SJSA1 (cell line): ENCODE measurements at places on chromosomes 1 and 21. TPM values are rescaled to one million over a fixed set of nuclear protein-coding genes. Genes with fewer than 3 reads are reported as not detected.

CCDC190 gene
- 2.8 and 5.5 TPM in 2 replicates for total RNA-seq

DNA sequence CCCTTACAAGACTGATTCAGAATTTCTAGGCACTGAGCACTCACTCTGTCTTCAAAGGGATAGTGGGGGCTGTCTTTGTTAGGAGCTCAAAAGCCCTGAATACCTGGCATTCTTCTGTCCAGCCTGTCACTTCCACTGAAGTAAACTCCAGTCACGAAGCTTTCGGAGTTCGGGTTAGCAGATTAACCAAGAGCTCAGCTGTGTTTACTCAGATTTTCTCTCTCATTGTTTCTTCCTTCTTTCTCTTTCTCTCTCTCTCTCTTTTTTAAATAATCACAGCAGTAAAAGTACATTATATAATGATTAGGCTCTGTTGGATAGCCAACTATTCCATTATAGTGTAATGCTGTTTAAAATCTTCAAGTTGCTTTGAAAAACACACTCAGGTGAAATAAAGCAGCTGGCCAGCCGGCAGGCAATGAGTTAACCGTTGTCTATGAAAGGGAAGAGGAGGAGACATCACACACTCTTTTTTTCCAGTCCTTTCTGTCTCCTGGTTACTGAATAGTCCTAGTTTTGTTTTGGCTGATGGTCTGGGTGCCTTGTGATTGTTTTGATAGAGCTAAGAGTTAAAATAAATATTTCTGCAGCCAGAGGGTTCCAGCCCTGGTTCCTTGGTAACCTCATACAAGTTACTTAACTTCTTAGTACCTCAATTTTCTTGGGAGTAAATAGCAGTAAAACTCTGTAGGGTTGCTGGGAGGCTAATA, 89.8 kb downstream of the ADSS2 start:
- DNase-seq: peak; percentile 75

DNA sequence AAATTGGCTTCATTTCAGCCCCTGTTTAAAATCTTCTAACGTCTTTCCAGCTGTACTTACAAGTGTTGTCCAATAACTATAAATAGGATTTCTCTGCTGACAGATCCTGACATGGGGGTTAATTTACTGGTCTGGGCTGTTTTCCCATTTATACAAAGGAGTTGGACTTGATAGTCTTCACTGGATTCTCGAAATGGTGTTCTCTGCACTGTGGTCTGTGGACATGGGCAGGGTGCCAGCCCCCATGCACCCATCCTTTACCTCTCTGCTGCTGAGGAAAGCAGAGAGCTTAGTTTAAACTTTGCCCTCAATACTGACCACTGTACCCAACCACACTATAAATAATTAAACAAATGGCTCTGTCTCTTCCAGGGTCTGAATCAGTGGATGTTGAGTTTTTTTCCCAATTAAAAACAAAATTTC, 5.2 kb downstream of the DIO1 start:
- no peak for DNase-seq

LIN9 gene
- 12.1 and 17.7 TPM in 2 replicates for total RNA-seq

- DNase-seq: no peak
Measured at GRCh38 chr21:14543983-14544382, 2.1 kb downstream of the SAMSN1 start.

KCNT2 gene
- 0.05 and 0.25 TPM in 2 replicates for total RNA-seq

CACHD1 gene
- 0.34 TPM in 2 replicates for total RNA-seq

- no peak for DNase-seq
Measured at GRCh38 chr1:107004421-107004820, 52.1 kb upstream of the PRMT6 start.

DNA sequence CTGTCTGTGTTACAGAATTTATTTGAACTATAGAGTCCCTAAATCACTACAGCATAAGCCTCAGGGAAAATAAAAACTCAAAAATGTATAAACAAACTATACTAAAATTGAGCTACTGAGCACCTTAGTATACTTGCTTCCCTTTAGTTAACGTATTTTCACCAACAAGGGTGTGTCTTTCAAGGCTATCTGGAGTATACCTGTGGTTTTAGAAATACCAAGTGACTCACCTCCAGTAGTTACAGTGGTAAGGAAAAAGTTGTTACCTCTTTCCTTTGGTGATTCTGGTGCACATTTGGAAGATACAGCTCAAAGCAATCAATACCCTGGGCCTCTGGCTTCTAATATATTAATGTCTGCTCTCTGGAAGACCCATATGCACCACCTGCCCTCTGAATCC, 68.0 kb upstream of the C1orf105 start:
- DNase-seq: peak; percentile 30

- no peak for DNase-seq
Measured at GRCh38 chr1:53637511-53638359, 101.2 kb downstream of the GLIS1 start.

GRCh38 chr21:27722095-27722494, 755.2 kb upstream of the ADAMTS5 start:
- DNase-seq: no peak

DNA sequence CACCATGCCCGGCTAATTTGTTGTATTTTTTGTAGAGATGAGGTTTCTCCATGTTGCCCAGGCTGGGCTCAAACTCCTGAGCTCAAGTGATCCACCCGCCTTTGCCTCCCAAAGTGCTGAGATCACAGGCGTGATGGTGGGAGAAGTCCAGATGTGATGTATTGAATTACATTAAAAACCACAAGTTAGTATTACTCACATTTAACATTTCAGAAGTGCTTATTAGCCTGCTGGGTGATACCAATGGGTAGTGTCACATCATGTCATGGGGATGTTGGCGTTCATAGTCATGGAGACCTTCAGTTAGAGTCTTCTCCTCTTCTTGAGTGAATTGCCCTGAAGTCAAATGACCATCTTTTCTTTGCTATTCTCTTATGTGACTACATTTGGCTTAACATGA, 63.6 kb upstream of the VAMP3 start:
- DNase-seq: no peak

LDLRAD2 gene
- not detected in 2 replicates for total RNA-seq

DNA sequence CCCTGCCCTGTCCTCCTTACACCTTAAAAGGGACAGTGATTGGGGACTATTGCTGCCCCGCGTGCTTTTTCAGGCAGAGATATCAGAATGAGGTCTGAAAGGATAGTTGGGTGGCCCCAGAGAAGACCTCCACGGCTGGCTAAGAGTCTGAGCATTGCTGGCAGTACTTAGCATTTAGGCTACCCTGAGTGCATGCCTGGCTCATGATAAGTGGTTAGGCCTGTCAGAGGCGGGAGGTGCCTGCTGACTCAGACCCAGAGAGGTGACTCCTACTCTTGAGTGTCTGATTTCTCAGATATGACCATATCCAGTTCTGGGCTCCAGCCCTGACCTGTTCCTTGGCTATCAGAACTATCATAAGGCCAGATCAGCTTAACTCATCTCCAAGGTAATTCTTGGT, 213.7 kb downstream of the PBX1 start:
- peak; percentile 79 for DNase-seq

GRCh38 chr1:162756523-162756922, 34.0 kb upstream of the HSD17B7 start:
- DNase-seq: no peak

DNA sequence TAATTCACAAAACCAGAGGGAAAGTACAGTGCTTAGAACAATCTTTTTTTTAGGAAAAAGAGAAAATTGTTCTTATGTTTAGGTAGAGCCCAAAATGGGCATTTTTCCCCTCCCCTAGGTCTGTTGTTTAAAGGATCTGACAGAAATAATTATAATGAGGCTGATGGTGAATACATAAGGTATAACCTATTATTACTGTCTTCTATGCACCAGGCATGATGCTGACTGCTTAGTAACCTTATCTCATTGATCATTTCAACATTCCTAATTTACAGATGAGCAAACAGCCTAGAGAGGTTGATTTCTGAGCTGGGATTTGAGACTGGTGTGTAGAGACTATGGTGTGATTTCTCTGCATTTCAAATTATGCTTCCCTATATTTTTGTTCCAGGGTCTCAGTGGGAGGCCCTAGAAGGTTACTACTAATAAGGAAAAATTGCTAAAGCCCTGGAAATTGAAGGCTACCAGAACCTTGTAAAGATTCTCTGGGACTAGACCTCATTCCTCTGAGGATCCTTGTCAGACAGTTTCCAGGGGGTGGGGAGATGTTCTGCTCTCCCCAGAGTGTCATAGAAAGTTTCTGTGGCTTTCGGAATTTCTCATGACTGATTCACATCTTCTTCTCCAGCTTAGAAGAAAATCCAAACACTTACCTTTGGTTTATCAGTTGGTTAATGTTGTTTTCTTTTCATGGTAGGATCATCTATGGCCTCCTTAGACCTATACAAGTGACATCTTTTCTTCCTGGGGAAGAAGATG, 44.9 kb downstream of the ROR1 start:
- no peak for DNase-seq

AMY2A gene
- not detected in 2 replicates for total RNA-seq

DNA sequence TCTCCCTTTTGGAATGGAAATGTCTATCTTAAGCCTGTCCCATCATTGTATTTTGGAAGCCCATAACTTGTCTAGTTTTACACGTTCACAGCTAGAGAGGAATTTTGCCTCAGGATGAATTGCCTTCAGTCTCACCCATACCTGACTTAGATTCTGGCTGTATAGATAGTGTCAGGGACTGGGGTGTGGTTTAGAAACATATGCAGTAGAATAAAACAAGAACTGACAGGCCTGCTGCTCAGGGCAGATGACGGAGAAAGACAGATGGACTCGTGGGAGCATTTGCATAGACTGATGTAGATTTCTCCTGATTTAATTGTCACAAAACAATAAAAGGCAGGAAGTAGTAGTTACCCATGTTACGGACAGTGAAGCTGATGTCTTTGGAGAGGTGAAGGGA, 166.7 kb downstream of the UCK2 start:
- DNase-seq: no peak

- no peak for DNase-seq
Measured at GRCh38 chr1:18198260-18198659, 90.7 kb downstream of the IGSF21 start.
